ENCODE measurements at places on chromosomes 4 and X.

DNA sequence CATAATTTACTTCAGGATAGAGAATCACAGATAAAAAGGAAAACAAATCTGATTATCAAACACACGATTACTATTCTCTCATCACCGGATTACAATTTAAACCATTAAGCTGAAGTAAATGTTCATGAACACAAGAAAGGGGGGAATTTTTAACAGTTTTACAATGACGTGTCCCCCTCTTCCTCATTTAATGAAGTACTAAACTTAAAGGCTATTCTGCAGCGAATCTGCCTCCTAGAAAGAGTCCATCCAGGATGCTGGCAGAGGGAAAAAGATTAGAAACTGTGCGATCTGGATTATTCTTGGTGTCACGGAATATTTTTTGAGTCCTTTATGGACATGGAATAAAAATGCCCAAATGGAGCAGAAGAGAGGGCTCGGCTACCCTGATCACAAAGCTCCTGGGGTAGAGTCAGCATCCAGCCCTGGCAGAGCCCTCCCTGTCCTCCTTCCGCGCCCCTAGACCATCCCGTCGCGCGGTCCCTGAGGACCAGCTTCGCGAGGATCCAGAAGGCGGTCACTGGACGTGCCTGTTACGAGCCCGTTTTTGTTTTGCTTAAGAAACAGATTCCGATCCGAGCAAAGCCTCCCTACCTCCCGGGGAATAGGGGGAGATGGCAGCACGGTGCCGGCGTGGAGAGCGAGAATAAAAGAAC lies 1.2 kb downstream of the ELF2 start:
- DNase-seq, result peak; percentile 68

- no peak for DNase-seq
Observed at GRCh38 chr4:38532908-38533499, 131.0 kb upstream of the KLF3 start.

DNA sequence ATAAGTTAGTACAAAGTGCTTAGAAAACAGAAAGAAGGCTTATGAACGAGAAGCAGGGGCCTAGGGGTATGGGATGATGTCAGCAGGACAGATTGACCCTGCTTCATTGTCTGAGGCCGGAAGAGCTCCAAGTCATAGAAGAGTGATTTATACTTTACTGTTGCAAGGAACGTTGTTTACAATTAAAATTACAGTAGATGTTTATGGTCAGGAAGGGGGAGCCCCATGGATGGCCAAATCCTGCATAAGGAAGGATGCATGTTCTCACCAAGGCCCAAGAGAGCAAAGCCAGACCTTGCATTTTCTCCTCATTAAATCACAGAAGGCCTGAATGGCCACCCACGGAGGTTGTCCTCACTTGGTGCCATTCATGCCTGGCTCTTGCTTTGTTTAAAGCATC lies 115.3 kb downstream of the LDB2 start:
- no peak for DNase-seq

- no peak for DNase-seq
Observed at GRCh38 chr4:146564492-146564891, 42.8 kb upstream of the SLC10A7 start.

- no peak for DNase-seq
Observed at GRCh38 chr4:104425948-104426347, 68.7 kb downstream of the CXXC4 start.

- no peak for DNase-seq
Observed at GRCh38 chr4:110305455-110305854, 107.0 kb upstream of the ELOVL6 start.

GRCh38 chrX:129780441-129781105 lies 824 bp downstream of the SASH3 start:
- no peak for DNase-seq

DNA sequence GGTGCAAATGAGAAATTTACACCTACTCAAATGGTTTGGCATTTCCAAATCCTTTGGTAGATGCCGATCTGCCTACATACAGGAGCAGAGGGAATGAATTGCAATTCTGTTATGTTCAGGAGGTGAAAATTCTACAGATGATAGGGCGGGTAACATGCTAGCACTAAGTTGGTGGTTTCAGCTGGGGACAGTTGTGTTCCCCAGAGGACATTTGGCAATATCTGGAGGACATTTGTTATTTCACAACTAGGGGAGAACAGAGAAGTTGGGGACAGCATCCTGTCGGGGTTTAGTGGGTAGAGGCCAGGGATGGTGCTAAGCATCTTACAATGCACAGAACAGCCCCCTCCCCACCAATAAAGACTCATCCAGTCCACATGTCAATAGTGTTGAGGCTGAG lies 96.5 kb upstream of the PUDP start:
- no peak for DNase-seq

GRCh38 chr4:164753873-164754488 lies at the start of gene SMIM31:
TSS of gene SMIM31 (plus strand) at chr4:164754131. CDS start at chr4:164770444, 16,313 bp downstream.
- no peak for DNase-seq

- no peak for DNase-seq
Observed at GRCh38 chr4:129208481-129208880, 112.5 kb downstream of the C4orf33 start.

- peak; percentile 91 for DNase-seq
Observed at GRCh38 chr4:38663801-38664705, at the start of gene KLF3. TSS of gene KLF3 (plus strand) at chr4:38664199. CDS start at chr4:38680626, 16,427 bp downstream.

- DNase-seq, result no peak
Observed at GRCh38 chr4:79331126-79331876, 5.4 kb upstream of the NAA11 start.

GRCh38 chrX:109600237-109600651 lies 24.7 kb downstream of the KCNE5 start:
- DNase-seq, result no peak

DNA sequence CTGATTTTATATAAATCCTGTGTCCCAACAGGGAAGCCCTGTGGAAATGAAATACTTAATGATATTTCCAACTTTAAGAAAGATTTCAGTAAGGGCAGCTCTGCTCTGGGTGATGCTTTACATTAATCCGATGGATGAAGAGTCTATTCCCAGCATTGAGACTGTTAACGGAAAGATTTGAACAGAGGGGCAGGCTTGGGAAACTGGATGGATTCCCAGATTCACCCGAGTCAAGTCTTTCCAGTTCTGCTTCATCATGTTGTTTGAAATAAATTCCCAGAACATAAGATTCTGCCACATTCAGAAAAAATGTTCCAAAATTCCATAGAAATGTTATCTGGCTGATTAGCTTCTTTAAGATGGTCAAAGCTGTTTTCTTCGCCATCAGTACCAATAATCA lies 246.0 kb downstream of the FBXW7 start:
- no peak for DNase-seq

GRCh38 chr4:119093042-119093827 lies 42.4 kb upstream of the MYOZ2 start:
- no peak for DNase-seq

DNA sequence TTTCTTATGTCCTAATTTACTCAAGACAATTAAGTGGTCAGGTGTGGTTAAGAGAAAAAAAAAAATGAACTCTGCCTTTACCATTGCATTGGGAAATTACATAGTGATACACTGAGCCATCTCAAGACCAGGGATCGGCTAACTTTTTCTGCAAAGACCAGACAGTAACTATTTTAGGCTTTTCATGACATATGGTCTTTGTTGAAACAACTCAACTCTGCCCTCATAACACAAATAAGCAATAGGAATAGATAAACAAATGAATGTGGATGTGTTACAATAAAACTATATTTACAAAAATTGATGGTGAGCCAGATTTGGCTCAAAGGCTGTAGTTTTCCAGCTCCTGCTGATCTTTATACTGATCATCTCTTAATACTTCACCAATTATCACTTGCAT lies 632.6 kb upstream of the INTU start:
- no peak for DNase-seq

- no peak for DNase-seq
Observed at GRCh38 chr4:37678624-37679023, 7.6 kb downstream of the RELL1 start.

- no peak for DNase-seq
Observed at GRCh38 chr4:13641084-13641483, 13.6 kb upstream of the BOD1L1 start.

GRCh38 chr4:79325864-79326328 lies at the start of gene NAA11:
TSS of gene NAA11 (minus strand) at chr4:79326061. CDS start at chr4:79325877, 184 bp downstream.
- DNase-seq, result no peak

GRCh38 chrX:15988661-15989603 lies 134.3 kb upstream of the AP1S2 start:
- no peak for DNase-seq

DNA sequence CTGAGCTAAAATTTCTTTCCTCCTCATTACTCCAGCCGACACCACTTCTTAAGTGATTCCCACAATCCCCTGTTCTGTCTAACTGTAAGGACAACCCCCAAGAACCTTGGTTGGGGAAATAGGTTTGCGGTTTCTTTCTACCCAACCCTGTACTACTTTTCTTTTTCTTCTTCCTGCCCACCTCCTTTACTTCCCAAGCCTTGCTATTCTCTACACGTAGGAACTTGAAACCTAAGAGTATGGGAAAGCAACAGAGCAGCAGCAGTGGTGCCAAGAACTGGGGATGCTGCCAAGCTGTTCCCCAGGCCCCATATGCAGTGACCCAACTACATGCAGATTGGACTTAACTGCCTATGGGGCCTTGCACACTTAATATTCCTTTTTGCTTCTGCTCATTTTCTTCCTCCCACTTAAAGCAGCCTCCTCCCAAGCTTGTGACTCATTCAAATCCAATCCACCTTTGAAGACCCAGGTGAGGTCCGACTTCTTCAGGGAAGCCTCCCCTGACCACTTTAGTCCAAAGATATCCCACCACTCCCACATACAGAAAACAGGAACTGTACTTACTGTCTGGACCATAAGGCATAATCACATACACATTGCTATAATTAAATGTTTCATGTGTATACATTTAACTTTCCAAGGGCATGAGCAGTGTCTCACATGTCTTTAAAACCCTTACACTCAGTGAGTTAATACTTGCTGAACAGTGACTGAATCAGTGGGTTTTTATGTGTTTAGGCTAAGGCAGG lies 1.7 kb downstream of the FAM120C start:
- no peak for DNase-seq

DNA sequence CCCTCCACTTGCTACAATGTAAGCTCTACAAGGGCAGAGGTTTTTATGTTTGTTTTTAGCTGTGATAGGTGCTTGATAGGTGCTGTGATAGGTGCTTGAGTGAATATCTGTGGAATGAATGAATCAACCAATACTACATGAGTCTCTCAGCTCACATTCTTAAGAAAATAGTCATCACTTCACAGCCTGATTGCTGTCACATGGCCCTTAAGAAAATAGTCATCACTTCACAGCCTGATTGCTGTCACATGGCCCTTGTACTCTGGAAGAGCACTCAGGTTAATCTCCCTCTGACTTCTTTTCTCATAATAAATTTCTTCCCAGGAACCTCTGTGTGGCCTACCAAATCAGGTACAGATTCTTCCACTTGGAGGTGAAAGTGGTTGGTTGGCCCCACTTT lies 335.2 kb downstream of the TENM3 start:
- DNase-seq, result no peak

DNA sequence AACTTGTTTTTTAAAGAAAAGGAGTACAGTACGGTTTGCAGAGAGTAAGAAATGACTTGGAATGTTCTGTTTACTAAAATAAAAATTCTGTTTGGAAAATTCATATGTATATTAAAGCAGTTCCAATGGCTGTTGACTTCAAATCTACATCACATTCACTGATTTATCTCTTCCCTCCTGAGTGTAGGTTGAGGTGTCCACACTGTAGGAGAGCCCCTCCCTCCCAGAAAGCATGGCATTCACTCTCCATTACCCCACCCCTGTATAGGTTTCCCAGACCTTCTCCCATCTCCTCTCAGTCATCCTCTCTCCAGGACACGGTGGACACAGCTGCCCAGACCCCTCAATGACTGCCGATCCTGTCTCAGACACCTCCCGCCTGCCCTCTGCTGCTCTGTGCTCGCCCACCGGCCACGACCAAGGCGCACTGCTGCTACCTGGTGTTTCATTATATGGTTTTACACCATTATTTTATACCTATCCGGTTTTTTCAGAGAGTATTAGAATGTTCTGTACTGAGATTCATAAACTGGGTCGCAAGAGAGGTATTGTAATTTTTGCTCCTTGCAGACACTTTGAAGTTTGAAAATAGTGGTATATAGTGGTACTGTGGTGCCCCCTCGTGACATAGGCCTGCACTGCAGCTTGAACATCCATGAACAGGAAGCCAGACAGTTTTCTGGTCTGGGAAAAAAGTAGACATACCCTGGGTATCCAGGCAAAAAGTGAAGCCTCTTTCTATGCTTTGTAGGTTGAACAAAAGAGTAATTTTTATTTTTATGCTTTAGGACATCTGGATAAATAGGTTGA lies 38.8 kb upstream of the BEX4 start:
- peak; percentile 5 for DNase-seq

- no peak for DNase-seq
Observed at GRCh38 chr4:19941434-19941833, 310.3 kb upstream of the SLIT2 start.

DNA sequence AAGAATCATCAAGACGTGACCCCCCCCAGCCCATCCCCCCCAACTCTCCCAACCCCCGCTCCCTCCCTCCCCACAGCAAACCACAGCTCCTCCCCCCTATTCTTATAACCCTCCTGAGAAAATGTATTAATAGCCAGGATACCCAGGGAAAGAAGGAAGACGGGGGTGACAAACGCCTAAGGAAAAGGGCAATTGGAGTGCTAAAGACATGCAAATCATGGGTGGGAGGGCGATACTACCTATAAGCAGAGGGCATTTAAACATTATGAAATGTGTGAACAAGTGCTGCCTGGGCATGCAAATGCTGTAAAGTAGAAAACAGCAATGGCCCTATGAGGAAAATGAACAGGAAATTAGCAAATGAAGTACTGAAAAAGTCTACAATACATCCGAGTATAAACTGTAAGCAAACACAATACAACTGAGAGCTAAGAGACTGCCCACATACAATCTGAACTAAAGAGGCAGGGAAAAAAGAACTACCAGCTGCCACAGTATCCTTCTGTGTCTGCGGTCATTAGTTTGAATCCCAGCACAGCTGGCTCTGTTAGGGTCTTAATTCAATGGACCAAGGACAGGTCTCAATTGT lies 2.4 kb downstream of the CXXC4 start:
- DNase-seq, result no peak

Measured in COR-L47 (cell line).